ENCODE measurements at places on chromosomes 7 and 10. TPM values are rescaled to one million over a fixed set of nuclear protein-coding genes. Genes with fewer than 3 reads are reported as not detected.

Gene SUGCT
- total RNA-seq, result 0.94 TPM

Gene R3HCC1L
- total RNA-seq, result 13.7 TPM

Gene CDNF
- 1.3 TPM for total RNA-seq

Gene RSPH10B
- 0.06 TPM for total RNA-seq

Gene RNF133
- total RNA-seq, result not detected

Gene GPR26
- total RNA-seq, result not detected

Gene ANKRD61
- total RNA-seq, result 0.72 TPM
